Spinal cord (tissue), 10 donors: ENCODE measurements at places on chromosomes 16 and 17.

GRCh38 chr17:40529991-40530390 lies 28.6 kb upstream of the TNS4 start:
- no peak for DNase-seq

DNA sequence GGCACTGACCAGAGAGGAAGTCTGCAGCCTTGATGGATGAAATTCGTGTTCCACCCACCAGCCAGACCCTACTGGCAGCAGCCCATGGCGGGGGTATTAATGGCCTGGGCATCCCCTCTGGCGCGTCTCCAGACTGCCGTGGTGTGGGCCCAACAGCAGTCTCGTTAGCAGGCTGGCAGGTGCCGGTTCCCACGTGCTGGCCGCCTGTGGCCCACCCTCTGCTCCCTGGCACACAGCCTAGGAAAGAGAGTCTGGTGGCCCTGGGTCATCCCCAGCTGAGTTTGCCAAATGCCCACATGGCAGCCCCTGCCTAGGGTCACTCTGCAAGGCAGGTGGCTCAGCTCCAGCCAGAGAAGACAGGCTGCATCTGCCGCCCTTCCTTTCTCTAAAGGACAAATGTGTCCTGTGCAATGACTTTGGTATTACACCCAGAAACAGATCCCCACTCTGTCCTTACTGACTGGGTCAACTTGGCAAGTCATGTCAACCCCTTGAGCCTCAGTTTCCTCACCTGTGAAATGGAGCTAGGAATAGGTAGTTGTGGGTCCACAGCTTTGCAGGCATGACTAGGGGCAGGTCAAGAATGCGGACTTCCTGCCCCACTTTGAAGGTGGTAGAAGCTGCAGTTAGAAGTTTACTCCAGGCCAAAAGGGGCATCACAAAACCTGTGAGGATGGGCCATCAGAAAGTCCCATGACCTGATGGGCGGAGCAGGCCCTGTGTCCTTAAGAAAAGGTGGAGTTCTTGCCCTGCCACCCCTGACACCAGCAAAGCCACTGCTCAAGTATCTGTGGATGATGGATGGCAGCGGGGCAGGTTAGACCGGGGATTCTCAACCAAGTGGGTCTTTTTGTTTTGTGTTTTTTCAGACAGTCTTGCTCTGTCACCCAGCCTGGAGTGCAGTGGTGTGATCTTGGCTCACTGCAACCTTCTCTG lies 76.6 kb downstream of the ABCC6 start:
- DNase-seq: no peak

DNA sequence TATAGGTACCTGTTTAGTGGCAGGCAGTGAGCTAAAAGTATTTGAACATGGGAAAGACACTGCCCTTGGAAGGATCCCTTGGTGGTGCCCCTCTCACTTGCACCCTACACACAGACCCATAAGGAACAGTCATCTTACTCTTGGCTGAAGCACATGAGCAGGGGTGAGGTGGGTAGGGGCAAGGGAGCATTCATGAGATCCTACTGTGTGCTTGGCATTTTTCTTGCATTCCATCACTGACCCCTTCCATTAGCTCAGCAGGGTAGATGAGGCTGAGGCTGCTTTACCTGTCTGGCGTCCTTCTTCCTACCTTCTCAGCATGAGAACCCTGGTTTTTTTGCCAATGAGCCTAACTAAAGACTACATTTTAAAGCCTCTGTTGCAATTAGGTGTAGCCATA lies 48.3 kb downstream of the CCT6B start:
- DNase-seq: no peak

DNA sequence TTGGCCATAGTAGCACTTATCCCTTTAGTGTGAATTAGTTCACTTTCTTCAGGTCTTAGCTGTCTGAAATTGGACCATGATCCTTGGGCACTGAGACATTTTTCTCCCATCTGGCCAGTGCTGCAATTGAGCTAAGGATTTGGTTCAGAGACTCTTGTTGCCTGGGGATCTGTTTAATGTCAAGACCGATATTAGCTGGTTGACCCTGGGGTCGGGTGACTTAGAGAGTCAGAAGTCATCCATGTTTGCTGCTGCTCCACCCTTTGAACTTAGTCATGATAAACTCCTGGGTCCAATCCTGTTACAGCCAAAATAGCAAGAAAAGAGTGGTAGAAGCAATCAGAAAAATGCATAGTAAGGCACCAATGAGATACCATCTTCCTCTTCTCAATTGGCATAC lies 45.8 kb upstream of the TOX3 start:
- DNase-seq: no peak

DNA sequence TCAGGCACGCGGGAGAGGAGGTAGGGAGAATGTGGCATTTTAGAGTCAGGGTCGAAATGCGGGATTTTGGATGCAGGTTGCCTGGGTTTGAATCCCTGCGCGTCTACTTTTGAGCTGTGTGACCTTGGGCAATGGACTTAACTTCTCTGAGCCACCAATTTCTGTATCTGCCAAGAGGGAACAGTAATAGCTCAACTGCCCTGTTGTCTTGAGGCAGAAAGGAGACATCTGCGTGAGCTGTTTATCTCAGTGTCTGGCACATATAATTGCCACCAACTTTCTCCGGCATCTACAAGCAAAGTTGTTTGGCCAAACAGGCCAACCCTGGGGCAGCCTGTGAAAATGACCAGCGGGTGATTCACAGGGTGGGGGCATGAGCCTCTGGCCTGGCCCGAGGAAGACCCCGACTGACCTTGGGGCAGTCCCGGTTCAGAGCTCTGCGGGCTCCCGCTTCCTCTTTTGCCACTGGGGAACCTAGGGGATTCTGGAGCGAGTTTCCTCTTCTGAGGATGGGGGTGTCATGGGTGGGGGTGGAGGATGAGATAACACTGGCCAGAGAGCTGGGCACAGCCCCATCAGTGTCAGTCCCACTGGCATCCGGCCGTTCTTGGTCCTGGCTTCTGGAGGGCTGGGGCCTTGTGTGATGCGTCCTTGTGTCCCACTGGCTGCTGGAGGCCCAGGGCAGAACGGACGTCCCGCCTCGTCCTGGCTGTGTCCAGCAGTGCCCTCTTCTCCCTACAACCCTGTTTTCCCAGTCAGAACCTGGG lies 1.3 kb downstream of the SNN start:
- no peak for DNase-seq

- DNase-seq: no peak
These were observed 732 bp downstream of the PNPO start for GRCh38 chr17:47942096-47942510.

GRCh38 chr17:33583518-33584417 lies 290.7 kb upstream of the ASIC2 start:
- DNase-seq: no peak
